ENCODE measurements at places on chromosomes 4 and X. TPM values are rescaled to one million over a fixed set of nuclear protein-coding genes. Genes with fewer than 3 reads are reported as not detected.

GRCh38 chr4:68463796-68464195 is 16.5 kb downstream of the TMPRSS11E start:
- DNase-seq = no peak

DNA sequence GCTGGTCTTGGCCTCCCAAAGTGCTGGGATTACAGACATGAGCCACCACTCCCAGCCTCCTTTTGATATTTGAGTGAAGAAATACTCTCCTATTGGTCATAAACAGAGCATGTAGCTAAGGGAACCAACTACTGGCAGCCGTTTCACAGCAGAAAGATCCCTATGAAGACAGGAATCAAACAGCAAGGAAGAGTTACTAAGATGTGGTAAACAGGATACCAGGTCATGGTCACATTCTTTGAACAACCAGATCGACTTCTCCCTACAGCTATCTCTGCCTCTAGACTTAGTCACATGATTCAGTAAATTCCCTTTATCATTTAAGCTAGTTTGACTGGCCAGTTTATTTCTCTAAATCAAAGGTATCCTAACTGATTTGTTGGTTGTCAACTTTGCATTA is 9.0 kb upstream of the HNRNPD start:
- DNase-seq = no peak

GRCh38 chr4:185839770-185840169 is 27.8 kb upstream of the SORBS2 start:
- DNase-seq = no peak

Gene NDNF
- 4.1 TPM for total RNA-seq

GRCh38 chrX:55220119-55220794 is at the start of gene PAGE5:
TSS of gene PAGE5 (plus strand) at chrX:55220346. CDS start at chrX:55221383, 1,037 bp downstream.
- no peak for DNase-seq

GRCh38 chr4:141657550-141658250 is 21.3 kb downstream of the IL15 start:
- DNase-seq = no peak
